Fibroblast of gingiva (primary cell): ENCODE measurements at places on chromosomes 13 and 19.

- no peak for DNase-seq
Observed at GRCh38 chr19:32830231-32831014, 39.1 kb downstream of the SLC7A9 start.

DNA sequence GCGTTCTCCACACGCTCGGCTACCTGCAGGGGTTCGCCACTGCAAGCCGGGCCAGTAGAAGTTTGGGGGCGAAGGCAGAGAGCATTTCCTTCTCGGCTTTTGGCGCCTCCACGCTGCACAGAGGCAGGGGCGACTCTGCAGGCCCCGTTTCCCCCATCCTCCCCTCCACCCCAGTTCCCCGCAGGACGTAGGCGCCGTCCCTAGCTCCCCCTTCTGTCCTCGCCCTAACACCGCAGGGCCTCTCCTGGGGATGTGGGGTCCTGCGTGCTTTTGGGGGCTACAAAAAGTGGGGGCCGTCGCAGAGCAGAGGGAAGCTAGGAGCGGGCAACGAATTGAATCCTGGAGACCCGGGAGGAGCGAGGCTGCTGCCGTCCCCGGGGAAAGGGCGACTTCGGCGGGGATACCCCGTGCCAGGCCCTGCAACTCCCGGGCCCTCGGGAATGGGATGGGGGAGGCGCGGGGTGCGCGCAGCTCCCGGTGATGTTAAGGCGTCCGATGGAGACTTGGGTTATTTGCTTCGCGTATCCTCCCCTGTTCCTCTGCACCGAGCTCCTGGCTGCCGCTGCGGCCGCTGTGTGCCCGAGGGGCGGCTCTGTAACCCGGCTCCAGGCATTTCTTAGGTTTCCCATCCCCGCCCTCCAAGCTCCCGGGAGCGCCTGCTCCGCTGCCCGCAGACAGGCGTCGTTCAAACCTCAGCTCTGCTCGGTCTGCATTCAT is 255.9 kb upstream of the SOX21 start:
- no peak for DNase-seq

DNA sequence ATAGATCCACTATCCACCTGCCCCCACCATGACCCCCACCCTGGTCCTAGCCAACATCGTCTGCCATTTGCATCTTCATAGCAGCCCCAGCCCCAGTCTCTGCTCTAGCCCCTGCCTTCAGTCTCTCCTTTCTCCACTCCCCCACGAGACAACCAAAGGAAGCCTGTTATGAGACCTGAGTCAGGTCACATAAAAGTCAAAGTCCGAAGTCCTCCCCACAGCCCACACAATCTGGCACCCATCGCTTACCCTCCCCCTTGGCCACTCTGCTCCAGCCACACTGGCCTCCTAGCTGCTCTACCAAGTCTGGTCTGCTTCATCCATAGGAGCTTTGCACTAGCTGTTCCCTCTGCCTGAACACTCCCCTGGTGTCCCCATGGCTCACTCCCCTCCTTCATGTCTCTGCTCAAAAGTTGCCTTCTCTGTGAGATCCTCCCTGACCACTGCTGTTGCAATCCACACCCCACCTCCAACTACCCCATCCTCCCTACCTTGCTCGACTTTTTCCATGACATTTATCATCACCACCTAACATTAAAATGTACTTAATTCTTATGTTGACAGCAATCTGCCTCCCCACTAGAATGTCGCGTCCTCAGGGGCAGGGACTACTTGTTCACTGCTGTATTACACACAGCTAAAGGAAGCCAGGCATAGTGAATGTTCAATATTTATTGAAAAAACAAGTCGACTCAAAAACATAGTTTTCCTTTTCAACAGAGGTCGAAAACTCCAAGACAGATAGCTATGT is 1.2 kb upstream of the PLEKHG2 start:
- DNase-seq, result peak; percentile 88

- no peak for DNase-seq
Observed at GRCh38 chr13:49314344-49314882, 66.7 kb downstream of the CDADC1 start.

DNA sequence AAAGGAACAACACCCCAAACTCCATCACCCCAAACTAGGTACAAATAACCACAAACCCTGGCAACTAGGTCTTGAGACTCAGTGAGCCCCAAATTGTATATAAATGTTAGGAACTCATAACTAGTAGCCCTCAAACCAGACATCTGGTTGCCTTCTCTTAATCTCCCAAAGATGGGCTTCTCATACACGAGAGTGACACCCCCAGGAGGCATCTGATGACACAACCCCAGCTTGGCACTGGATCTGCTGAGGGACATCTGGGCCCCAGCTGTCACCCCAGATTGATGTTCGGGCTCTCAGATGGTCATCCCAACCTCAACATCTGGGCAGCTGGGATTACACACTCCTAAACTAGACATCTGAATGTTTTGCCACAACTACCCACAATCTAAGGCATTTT is 14.8 kb downstream of the RABAC1 start:
- DNase-seq, result no peak

GRCh38 chr13:24006520-24007248 is 109.4 kb upstream of the C1QTNF9B start:
- DNase-seq, result no peak

GRCh38 chr19:54489766-54490165 is 12.9 kb upstream of the LAIR2 start:
- no peak for DNase-seq

GRCh38 chr13:27374650-27375049 is 49.8 kb upstream of the GTF3A start:
- DNase-seq, result peak; percentile 70

GRCh38 chr19:13794398-13794756 is 866 bp upstream of the ZSWIM4 start:
- peak; percentile 93 for DNase-seq

DNA sequence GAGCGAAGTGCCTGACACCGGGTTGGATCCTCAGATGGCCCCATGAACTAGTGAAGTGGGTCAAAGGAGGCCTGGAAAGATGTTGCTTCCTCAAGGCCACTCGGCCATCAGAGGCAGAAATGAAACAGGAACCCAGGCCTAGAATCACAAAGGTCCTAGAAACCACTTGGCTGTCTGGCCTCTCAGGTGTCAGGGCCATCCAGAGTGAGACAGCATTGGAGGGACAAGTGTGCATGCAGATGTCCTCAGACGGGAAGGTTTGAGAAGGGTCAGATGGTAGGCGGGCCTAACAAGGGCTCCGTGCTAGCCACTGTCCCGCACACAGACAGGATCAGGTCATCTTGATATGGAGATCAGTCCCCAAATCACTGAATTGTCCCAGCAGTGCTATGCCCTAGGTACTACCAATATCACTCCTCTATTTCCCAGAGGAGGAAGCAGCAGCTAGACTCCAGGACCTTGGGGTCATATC is 14.3 kb downstream of the CCDC97 start:
- DNase-seq, result no peak

DNA sequence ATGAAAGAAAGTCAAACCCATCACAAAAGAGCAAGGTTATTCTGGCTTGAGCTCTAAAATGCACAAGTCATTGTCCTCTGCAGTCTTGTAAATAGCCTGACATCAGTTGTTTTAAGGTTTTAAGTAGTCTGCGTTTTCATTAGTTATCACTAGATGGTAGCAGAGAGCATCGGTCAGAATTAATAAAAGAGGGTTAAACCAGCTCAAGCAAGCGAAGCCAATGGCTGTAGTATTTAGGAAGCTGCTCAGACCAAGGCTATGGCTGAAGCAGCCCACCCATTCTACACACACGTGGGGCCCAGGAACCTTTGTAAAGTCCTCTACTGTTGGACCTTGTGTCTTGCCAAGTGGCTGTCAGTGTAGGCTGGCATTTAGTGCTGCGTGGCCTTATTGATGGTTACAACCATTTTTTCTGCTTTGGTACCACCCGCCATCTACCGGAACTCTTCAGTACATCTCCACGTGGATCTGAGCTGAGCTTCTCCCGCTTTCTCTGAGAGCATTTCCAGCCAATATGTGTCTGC is 13.3 kb upstream of the ZNF57 start:
- peak; percentile 61 for DNase-seq
